ENCODE measurements at places on chromosomes 2 and 18. TPM values are rescaled to one million over a fixed set of nuclear protein-coding genes. Genes with fewer than 3 reads are reported as not detected.

DNA sequence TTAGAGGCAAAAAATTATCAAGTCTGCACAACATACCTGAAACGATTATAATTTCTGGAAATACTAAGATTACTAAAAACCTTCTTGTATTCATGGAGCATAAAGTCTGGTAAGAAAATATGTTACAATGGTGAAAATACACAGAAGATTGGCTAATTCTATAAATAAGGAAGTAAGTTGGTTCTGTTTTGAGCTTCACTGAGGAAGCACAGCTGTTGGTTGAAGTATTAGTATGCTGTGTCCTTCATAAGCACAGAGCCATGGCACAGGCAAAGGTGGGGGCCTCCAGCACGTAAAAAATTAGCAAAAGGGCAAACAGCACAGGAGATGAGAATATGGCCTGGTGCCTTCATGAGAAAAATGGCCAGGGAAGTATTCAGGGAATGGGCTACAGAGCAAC, 40.4 kb upstream of the ANKRD62 start:
- no peak for DNase-seq

- no peak for DNase-seq
These were observed 141.6 kb upstream of the TTC39C start for GRCh38 chr18:23872701-23873550.

- no peak for DNase-seq
These were observed 130.2 kb downstream of the FAM124B start for GRCh38 chr2:224271617-224272236.

DNA sequence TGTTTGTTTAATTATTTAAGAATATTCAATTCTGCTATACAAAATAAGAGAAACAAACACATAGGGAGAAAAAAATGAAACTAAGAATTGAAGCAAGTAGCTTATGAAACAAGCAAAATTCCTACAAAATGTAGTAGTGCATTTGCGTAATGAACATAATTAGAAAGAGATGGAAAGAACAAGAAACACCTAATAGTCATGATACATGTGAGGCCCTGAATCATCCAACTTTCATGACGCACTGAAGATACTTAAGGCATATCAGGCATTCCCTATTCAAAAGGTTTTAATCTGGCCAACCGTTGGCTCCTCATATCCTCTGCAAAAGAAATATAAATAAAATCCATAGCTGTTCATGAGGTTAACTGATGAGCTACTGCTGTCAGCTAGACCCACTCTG, 14.5 kb upstream of the NAB1 start:
- no peak for DNase-seq

DNA sequence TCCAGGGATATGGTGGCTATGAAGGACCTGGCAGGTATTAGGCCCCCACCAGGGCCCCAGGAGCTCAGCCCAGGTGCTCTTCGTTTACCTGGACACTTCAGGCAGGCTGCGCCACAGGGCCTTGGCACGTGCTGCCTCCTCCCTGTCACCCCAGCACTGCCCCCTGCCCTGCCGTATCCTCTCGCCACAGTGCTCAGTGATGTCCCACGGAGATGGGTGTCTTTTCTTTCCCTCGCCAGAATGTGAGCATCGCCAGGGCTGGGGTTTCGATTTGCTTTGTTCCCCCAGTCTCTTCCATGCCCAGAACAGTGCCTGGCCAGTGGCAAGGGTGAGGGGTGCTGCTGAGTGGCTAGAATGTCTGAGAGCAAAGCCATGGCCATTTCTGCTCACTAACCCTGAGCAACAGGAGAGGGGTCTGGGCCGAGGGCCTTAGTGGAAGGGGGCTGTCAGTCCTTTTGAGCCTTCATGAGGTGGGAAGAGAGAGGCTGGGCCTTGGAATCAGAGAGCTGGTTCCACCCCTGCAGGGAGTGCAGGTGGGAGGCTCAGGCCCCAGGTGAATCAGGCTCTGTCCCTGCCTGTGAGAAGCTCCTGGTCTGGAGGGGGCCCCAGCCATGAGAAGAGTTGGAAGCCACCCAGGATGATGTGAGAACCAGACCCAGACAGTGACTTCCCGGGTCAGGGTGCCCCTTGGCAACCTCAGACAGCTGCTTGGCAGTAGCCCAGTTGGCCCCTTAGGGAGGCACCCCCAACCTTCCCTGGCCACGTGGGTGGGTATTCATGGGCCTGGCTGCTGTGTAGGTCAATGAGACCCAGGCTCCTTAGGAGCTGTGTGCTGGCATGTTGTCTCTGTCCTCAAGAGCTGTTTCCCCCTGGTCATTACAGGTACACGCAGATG, 129.9 kb upstream of the HS6ST1 start:
- DNase-seq = no peak

DNA sequence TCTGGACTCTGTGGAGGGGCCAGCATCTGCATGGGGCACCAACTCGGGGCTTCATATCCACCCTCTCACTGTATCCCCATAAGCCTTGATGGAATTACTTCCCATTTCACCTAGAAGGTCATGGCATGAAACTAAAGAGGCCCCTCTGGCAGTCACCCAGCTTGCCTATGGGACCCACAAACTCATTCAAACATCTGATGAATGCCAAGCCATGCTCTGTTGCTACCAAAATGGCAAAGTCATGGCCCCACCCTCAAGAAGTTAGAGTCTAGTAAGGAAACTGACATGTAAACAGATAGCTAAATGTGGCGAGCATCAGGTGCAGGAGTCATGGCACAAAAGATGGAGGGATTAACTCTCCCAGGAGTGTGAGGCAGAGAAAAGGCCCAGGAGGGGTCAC, 14.5 kb downstream of the CYB5A start:
- DNase-seq = no peak

DNA sequence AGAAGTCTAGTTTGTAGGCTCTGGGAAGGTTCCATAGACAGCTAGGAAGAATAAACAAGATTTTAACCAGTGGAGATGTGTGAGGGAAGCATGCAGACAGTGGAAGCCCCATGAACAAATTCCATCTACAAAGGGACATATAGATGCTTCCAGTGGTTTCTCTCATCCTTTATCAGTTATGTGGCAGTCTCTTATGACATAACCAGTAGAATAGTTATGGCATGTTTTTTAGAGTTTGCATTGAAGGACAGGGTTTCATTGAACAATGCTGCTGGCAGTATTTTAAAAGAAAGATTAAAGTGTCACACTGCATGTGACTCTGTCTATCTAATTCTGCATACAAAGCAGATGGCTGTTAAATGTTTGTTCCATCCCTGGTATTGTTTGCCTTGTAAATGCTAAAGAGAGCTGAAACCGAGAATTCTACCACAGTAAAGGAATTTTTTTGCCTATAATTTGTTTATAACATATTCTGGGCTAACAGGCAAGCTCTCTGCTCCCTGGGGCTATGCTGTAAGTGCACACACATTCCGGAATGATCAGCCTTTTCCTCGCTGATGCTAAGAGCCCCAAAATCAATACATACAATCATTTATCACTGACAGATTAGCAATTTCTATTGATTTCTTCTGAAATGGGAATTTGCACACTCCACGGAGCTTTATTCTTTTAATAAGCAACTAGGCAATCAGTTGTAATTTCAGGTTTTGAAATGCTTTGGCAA, 76.8 kb upstream of the PELI1 start:
- DNase-seq = no peak

DNA sequence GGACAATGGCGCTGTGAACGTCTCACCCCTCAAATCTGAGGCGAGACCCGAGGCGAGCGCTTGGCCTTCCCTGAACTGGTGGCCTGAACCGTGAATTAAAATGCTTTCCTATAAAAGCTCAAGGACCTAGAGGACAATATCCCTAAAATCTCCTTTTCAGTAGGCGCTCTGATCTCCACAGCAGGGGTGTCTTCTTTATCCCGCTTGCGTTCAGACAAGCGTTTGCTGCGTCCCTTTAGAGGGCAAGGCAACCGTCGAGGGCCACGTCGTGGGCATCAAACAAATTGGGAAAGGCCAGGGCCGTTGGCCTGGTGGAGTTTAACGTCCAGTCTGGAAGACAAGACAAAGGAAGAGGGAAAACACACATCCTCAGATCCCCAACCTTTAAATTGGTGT, 1.3 kb upstream of the RAX start:
- DNase-seq = no peak

DNA sequence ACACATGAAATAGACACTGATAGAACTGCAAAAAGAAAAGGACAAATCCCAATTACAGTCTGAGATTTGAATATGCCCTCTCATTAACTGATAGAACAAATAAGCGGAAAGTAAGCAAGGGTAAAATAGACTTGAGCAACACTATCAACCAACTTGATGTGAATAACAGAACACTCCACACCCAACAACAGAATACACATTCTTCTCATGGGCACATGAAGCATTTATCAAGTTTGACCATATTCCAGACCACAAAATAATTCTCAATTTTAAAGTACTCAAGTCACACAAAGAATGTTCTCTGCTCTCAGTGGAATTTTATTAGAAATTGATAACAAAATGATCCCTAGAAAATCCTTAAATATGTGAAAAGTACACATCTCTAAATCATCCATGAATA, 19.0 kb downstream of the ETAA1 start:
- DNase-seq = no peak

DNA sequence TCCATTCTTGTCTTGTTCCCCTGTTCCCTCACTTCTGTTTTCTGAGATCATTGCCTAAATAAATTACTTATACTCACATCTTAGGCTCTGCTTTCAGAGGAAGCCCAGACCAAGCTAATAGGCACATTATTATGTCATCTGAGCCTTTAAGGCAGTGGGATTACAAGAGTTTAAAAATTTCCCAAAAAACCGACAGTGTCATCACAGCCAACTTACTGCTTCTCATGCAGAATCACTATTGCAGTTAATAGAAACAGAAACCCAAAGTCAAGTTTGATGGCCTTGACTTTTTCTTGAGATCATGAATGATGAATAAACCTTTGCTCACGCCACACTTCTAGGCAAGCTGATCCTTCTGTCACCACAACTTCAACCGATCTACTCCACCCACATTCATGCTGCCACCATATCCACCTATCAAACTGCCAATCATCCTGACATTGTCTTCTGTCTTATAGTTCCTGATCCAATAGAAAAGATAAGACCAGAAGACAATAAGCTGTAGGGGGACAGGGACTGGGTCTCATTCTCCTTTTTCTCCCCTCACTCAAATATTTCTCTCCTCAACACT, 142.7 kb upstream of the CREB1 start:
- no peak for DNase-seq

DNA sequence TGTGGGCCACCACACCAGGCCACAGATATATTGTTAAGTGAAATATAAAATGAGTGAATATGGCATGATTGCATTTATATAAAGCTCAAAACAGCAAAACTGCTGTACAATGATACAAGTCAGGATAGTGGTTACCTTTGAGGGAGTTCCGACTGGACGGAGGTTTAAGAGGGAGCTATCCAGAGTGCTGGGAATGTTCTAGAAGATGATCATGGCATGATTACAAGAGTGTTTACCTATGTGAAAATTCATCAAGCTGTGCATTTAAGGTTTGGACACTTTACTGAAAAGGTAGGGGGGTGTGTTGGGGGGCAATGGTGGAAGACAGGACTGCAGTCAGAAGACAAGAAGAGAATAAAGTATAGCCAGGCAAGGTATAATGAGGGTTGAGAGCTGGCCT, 201.4 kb downstream of the ZBTB7C start:
- DNase-seq = no peak

GRCh38 chr18:25467226-25467987, 115.4 kb upstream of the ZNF521 start:
- DNase-seq = no peak

DNA sequence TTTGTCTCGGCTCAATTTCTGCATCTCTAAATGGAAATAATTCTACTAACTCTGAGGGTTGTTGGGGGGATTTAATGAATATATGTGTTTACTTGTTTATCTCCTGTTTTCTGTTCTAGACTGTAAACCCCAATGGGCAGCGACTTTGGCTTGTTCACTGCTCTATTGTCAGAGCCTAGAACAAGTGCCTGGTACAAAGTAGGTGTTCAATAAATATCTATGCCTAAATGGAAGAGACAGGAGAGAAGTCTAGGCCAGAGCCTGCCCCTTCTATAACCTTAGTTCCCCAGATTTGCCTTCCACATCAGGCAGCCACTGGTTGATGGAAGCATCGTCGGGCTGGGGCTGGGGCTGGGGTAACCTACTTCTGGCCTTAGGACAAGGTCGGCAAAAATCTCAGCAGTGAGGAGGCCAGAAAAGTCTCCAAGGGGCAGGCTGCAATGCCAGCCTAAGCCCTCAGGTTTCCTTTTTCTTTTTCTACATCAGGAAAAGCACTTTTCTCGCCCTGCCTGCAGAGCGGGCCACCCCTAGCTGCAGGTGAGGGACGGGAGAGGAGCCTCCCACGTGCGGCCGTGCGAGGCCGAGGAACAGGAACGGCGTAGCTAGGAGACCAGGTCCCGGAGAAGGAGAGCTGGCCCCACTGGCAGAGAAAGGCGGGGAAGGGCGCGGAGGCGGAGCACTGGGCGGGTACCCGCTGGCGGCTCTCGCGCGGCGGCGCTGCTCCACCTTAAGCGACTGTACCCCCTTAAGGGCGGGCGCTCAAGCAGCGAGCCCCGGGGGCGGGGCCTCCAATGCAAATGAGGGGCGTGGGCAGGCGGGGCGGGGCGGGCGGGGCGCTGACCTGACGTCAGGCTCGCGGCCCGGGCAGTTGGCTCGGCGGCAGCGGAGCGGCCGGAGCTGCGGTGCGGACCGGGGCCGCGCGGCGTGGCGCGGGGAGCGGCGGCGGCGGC, at the start of gene CNNM4:
CNNM4 (plus strand) TSS at position 867 of the 950 bp plus-strand sequence. CDS start 98 bp downstream, outside the sequence.
- DNase-seq = peak; percentile 84

GRCh38 chr2:111118481-111118980, 2.2 kb upstream of the BCL2L11 start:
- DNase-seq = peak; percentile 23

- DNase-seq = no peak
These were observed 278.0 kb upstream of the EPHA4 start for GRCh38 chr2:221850076-221850475.

Gene ADD2
- 54.0 TPM for total RNA-seq

Gene EFHD1
- total RNA-seq = 1.6 TPM

Gene EEF1B2
- total RNA-seq = 668 TPM

Gene SLC30A3
- not detected for total RNA-seq

Gene LOXHD1
- 0.23 TPM for total RNA-seq

Gene FOXD4L1
- not detected for total RNA-seq
